ENCODE measurements at places on chromosomes 1 and 21. TPM values are rescaled to one million over a fixed set of nuclear protein-coding genes. Genes with fewer than 3 reads are reported as not detected.
A peak's percentile ranks its signal among the peaks of the same experiment; 100 is the strongest.

DNA sequence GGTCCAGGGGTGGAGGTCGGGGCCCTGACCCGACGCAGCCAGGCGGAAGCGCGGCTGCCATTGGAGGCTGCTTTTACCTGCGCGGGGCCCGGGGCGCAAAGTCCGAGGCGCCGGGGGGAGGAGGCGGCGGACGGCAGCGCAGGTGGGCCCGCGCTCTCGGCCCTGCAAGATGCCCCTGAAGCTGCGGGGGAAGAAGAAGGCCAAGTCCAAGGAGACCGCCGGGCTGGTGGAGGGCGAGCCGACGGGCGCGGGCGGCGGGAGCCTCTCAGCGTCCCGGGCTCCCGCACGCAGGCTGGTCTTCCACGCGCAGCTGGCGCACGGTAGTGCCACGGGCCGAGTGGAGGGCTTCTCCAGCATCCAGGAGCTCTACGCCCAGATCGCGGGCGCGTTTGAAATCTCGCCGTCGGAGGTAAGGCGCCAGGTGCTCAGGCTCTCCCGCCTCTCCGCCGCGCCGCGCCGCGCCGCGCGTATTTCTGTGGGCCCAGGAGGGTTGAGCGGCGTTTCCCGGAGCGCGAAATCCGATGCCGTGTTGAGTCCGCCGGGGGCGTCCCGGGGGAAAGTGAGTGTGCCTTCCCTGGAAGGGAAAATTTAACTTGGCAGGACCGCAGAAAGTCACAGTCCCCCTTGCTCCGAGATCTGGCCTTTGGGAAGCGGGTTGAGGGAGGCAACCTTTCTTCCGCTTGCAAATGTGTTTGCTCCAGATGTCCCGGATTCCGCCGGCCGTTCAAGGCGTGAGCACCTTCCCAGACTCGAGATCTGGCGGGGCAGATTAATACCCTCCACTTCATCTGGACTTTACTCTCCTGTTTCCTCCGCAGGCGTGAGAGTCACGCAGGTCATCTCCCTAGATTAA, at the start of gene GIPC2:
GIPC2 (plus strand) TSS at position 41 of the 853 bp plus-strand sequence; CDS start at position 170, 129 bp downstream.
- DNase-seq, result no peak

GRCh38 chr1:58704616-58705021, 4.8 kb upstream of the MYSM1 start:
- no peak for DNase-seq

The SUSD4 gene
- 13.0 TPM for total RNA-seq

GRCh38 chr1:23732363-23733224, 10.7 kb upstream of the ELOA start:
- DNase-seq, result no peak

The CACNA1S gene
- not detected for total RNA-seq

The LCE1C gene
- not detected for total RNA-seq

GRCh38 chr1:191327868-191328267, 830.4 kb upstream of the RGS18 start:
- no peak for DNase-seq

DNA sequence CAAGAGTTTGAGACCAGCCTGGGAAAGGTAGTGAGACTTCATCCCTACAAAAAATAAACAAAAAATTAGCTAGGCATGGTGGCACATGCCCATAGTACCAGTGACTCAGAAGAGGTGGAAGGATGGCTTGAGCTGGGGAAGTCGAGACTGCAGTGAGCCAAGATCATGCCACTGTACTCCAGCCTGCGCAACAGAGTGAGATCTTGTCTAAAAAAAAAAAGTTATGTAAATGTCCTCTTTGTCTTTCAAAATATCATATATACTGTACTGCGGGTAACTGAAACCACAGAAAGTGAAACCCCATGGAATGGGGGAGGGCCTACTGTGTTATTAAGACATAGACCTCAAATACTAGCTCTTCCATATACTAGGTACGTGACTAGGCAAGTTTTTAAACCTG, 20.8 kb downstream of the ACADM start:
- no peak for DNase-seq

- DNase-seq, result no peak
Measured at GRCh38 chr21:22096314-22096713, 1098.1 kb downstream of the NCAM2 start.

The MASP2 gene
- total RNA-seq, result 0.27 TPM

DNA sequence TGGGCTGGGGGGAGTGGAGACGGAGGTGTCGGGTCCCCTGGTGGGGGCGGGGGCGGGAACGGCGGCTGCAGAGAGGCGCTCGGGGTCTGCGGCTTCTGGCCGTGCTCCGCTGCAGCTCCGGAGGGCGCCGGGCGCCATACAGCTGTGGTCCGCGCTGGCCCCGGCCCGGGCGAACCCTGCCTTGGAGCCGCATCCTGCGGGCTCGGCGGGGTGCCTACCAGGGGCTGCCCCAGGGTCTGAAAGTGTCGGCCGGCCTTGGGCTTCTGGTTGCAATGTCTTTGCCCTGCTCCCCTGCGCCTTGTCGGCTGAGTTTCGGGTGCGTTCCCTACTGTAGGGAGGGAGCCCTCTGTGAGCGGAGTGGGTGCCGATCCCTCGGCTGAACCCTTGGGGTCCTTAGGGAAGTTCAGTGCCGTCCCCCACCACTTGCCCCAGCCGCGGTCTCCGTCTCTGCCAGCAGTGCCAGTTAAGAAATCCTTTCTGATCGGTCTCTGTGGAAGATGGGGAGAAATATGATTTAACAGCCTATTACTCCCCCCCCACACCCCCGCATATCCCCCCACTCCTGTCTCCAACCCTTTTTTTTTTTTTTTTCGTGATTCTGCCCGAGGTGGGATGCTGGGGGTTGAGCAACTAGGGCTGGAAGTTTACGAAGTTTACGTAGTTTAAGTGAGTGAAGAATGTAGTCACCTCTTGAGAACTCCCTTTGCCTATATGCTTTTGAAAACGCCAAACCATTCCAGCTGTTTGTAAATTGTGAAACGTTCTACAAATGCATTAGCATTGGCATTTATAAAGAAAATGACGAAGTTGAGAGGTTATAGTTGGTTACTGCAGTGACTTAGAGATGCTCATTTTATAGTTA, 588 bp downstream of the NEXN start:
- no peak for DNase-seq

DNA sequence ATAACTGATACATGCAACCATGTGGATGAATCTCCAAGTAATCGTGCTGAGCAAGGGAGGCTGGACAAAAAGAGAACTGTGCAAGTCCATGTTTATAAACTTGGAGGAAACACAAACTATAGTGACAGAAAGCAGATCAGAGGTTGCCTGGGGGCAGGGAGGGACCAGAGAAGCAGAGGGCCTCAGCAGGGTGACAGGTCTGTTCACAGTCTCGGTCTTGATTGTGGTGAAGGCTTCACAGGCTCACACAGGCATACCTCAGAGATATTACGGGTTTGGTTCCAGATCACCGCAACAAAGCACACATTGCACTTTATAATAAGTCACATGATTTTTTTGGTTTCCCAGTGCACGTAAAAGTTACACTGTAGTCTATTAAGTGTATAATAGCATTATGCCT, 28.5 kb downstream of the ACOT7 start:
- DNase-seq, result no peak

GRCh38 chr1:177969109-177969508, 749 bp downstream of the SEC16B start:
- DNase-seq, result no peak

The KCNK1 gene
- total RNA-seq, result not detected

DNA sequence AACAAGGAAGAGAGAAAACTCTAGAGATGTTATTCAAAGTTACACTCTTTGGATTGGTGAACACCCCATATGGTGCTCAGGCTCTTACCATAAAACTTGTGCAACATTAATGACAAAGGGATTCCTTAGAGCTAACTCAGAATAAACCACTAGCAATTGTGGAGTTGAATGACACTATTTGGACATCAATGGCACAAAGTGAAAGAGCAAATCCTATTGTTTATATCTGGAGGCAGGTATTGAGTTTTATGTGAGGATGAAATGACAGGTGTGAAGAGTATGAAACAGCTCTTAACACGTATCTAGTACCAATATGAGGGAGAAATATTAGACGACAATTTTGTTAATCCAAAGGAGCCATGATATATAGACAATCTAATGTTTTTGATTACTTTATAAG, 584.9 kb upstream of the PBX1 start:
- DNase-seq, result no peak

DNA sequence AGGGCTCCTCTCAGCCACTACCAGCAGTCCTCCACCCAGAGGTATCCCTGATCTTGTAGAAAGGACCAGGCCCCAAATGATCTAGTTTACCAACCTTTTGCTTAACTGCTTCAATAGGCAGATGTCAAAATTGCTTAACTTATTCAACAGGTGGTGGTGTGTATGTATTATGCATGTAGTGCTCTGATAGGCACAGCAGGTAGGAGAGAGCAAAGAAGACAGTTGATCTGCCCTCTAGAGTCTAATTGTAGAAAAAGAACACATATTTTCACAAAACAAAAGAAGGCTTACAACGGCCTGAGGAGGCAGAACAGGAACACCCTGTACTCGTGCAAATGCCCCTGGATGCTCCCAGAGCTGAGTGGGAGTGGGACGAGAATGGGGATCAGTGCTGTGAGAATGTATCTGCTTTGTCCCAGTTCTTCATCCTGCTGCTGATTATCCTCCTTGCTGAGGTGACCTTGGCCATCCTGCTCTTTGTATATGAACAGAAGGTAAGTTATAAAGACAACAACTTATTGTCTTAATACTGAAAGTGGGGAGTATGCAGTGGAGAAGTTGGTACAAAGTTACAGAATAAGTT, 21.1 kb downstream of the CD53 start:
- no peak for DNase-seq

The KLF17 gene
- total RNA-seq, result not detected

GRCh38 chr21:42370894-42371654, 4.7 kb upstream of the TFF1 start:
- no peak for DNase-seq

GRCh38 chr21:44050276-44050675, 38.2 kb downstream of the TRAPPC10 start:
- DNase-seq, result no peak

The ERI3 gene
- total RNA-seq, result 20.7 TPM

The C1orf21 gene
- total RNA-seq, result 0.45 TPM

GRCh38 chr1:206419783-206420182, 50.5 kb upstream of the IKBKE start:
- DNase-seq, result no peak

DNA sequence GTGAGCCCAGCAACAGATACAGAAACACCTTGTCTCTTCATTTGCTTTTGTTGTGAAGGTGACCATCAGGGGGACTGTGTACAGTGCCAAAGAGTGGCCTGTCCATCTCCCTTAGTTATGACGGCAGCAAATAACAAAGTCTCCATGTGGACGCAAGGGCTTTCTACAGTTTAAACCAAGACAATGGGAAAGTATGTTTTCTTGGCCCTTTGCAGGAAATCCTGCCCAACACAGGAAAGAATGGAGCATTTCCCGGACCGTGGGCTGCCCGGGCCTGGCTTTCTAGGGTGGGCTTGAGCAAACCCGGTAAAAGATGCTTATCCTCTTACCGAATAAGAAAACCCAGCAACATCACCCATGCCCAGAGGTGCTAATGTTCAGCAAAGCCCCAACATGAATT, 87.3 kb downstream of the ZBTB18 start:
- no peak for DNase-seq

DNA sequence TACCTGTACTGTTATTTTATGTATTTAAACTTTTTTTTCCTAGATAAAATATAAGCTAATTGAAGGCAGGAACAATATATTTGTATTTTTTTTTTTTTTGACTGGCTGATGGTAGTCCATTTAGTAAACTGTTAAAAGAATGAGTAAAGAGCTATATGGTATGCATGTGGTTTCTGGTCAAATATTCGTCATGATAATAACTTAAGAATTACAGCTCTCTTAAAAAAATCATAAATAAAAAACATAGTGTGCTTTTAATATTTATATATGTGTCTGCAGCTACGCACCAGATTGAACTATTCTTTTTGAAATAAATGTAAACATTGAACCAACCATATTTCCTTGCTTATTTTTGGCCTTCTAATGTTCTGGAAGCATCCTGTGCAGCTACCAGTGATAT, 272.3 kb upstream of the C1orf105 start:
- no peak for DNase-seq

The KRTAP19-1 gene
- not detected for total RNA-seq

DNA sequence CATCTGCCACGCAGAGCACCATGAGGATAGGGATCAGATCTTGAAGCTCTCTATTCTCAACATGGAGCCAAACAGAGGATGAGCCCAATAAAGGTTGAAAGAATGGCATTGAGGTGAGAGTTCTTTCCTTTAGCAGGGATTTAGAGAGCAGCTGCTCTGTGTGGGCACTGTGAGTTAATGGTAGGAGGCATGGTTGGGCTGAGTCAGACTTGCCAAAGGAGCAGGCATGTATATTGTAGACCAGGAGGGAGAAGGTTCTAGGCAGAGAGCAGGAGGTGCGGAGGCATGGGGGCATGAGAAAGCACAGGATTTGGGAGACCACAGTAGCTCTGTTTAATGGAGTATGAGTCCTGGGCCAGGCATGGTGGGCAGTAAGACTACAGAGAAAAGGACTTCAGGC, 32.0 kb downstream of the TMEM53 start:
- no peak for DNase-seq

DNA sequence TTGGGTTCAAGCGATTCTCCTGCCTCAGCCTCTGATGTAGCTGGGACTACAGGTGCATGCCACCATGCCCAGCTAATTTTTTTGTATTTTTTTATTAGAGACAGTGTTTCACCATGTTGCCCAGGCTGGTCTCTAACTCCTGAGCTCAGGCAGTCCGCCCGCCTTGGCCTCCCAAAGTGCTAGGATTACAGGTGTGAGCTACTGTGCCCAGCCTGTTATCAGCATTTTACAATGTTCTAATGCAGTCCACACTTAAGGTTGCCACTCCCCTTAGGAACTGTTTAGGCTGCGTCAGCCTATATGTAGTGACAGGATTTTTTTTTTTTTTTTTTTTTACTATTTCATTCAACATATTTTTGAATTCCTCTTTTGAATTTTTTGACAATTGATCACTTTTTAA, 30.2 kb downstream of the AGPAT3 start:
- no peak for DNase-seq

- DNase-seq, result peak; percentile 15
Measured at GRCh38 chr1:39671793-39672550, at the start of gene NT5C1A. NT5C1A (minus strand) TSS chr1:39672107; CDS start chr1:39672038, 69 bp downstream.
